ENCODE measurements at places on chromosomes 4 and X.
A peak's percentile ranks its signal among the peaks of the same experiment; 100 is the strongest.

DNA sequence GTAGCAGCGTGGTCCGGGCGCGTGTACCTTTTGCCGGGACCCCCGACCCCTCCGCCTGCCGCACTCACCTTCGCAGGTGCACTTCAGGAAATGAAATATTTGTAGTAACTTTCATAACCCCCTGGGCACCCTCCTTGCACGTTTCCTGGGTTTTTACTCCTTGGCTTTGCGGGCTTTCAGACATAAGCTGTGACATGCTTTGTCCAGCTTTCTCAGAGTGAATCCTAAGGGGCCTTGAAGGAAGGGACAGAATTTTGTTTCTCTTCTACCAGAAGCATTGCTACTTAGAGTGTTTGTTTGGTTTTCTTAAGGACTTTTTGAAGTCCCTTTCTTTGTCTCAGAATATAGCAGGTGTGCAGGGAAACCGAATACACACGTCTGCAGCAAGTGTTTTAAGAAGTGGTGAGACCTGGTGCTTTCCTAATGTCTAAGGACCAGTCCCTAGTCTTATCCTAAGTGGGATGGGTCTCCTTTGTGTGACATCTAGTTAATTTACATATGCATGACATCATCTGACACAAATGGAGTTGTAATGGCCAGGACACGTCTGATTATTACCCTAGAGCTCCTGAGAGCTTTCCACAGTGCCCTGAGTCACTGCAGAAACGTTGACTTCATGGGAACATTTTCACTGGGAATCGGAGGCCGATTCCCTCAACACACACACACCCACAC is 1.3 kb downstream of the FAM149A start:
- DNase-seq: no peak

GRCh38 chr4:75745161-75745560 is 20.8 kb downstream of the USO1 start:
- no peak for DNase-seq

- DNase-seq: peak; percentile 80
Measured at GRCh38 chrX:54357414-54358377, at the start of gene WNK3. Gene WNK3 (minus strand): TSS chrX:54358046.

DNA sequence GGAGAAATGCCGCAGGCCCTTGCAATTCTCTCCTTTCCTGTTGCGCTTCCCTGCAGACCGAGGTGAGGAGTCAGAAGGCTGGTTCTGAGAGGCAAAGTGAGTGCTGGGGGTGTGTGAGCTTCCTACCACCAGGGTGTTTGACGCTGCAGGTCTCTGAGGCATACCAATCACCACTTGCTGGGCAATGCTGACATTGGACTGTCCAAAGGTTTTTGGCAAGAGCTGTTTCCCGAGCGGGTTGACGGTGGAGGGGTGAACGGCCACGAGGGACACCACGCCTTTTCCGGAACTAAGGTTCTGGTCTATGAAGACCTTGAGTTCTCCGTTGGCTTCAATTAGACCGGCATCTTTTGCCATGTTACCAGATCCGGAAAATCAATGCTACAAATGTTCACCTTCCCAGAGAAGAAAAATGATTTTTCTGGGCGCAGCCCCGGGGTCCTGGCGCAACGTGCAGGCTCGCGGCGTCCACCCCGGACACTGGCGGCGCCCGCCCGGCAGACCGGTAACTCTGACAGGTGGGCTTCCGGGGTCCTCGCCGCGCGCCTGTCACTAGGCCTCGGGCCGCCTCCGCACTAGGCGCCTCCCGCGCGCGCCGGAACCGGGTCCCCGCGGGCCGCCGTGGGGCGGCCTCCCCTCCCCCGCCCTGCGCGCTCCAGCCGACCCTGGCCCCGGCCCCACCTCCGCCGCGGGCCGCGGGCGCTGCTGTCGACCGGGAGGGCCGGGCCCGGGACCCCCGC is 44.9 kb upstream of the FAM47C start:
- no peak for DNase-seq

GRCh38 chr4:113248320-113248719 is 198.9 kb downstream of the ANK2 start:
- no peak for DNase-seq

GRCh38 chrX:13153796-13154195 is 109.4 kb upstream of the FAM9C start:
- DNase-seq: no peak

- no peak for DNase-seq
Measured at GRCh38 chr4:101037249-101037648, 310.1 kb downstream of the PPP3CA start.

DNA sequence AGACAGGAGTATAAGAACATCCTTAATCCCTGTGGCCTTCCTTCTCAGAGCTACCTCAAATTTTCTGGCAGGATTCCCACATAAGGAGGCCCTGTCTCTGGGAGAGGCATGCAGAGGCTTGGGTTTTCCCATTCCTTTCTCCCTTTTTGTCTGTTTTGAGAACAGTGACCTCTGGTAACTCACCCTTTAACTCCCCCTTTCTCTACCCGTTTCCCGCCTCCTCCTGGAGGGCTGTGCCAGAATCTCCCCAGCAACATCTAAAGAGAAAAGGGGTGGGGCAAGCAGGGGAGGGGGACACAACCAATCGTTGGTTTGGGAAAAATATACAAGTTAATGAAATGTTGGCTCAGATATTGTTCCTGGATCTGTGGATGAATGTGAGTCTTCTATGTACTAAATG is 303.7 kb upstream of the IRS4 start:
- DNase-seq: no peak

DNA sequence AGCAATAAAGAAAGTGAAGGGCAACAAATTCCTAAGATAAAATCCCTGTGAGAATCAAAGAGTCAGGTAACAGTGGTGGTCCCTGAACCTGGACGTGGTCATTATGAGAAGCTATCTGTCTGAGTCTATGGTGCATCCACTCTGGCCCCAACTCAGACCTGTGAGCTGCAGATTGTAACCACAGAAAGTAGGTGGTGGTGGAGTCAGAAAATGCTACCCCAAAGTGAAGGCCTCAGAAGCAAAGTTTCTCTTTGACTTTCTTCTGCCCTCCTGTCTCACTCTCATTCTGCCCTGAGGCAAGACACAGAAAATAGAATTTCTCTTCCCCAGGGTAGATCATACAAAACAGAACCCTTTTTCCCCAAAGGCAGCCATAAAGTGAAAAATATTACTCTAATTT is 84.1 kb upstream of the NEIL3 start:
- DNase-seq: no peak

DNA sequence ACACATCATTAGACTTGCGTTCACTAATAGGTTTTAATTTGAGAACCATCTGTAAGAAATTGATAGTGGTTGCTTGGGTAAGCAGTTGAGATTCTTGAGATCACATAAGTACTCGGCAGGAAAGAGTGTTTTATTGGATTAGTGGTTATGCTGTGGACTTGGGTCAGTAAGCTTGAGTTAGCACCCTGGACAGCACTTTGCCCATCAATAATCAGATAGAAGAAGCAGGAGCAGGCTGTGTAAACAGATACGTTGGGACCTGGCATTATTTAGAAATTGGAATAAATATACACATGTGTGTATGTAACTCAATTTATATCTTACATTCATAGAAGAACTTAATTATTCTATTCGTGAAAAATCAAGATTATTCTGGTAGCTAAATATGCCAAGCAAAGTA is 357.5 kb upstream of the SMIM31 start:
- no peak for DNase-seq

GRCh38 chr4:61335241-61335763 is 135.2 kb downstream of the ADGRL3 start:
- no peak for DNase-seq

DNA sequence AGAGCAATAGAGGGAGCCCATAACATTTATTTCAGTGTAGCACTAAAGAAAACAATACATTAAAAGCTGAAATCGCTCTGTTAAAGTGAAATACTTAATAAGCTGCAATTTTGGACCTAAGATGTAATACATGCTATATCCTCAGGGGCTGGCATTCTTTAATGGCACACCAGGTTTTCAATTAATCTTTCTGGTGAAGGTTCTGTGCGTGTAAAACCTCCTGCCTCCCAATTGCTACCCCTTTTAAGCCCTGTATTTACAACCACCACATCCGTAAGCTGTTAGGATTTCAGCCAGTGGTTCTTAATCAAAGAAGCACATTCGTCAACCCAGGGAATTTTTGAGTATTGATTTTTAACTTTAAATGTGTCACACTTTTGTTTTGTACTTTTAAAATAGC is 7.6 kb upstream of the COMMD8 start:
- no peak for DNase-seq

DNA sequence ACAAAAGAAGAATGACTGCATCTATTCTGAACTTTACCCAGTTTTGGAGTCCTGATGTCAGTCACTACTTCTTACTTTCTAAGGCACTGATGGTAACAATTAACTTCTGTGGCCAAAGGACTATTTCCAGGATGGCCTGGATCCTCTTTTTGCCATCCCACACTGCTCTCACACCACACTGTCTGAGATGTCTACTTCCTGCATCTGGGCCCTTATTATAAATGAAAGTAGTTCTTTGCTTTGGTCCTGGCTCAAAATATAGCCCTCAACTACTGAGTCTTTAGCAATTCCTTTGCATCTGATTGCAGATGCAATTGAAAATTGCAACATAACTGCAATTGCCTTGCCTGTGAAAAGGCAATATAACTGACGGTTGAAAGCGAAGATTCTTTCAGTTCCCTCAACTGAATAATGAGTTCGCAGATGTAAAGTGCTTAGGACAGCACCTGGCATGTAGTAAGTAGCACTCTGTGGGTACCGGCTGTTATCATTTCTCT is 44.2 kb downstream of the COQ2 start:
- no peak for DNase-seq

DNA sequence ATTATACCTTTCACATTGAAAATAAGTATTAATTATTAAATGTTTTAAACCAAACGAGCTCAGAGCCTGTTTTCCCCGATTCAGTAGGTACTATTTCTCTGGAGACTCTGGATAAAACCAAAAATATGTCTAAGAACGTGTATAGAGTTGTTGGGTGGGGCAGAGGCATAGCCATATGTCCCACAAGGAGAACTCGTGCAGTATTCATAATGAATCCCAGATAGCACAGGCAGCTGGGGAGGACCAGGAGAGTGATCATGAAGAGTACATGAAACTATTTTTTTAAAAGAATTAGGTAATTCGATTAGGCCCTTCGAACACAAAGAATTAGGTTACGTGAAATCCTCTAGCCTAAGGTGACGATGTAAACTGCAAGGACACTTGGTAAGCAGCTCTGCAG is 76.1 kb downstream of the CLDN22 start:
- no peak for DNase-seq

GRCh38 chr4:113701169-113701568 is 60.4 kb downstream of the CAMK2D start:
- no peak for DNase-seq

DNA sequence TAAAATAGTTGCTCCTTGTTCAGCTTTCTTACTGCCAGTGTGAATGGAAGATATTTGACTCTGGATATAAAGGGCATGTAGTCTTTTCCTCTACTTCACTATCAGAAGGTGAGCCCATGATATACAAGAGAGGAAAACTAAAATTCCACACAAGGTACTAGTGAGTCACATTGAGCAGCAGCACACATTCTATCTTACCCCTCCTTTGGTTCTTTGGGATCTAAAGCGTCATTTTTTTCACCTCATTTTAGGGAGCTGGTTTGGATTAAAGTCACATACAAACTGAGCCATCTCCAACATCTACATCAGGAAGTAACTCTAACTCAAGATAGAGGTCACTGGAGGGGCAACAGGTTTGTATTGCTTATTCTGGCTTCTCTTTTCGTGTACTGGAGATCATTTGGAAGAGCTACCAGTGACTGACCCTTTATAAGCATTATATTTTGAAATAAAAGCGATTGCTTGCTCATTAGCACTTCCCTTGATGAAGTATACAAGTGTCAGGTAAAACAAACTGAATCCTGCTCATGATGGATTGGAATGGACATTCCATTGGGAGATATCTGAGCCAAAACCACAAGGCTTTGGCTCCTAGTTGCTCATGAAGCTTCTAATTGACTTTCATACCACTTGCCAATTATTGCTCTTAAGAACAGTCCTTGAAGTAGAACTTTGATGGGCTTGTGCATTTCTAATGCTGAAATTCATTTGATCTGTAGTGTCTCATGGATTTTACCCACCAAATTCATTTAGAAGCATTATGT is 124.1 kb downstream of the SPCS3 start:
- no peak for DNase-seq

- no peak for DNase-seq
Measured at GRCh38 chr4:26748811-26749210, 111.8 kb upstream of the STIM2 start.

- no peak for DNase-seq
Measured at GRCh38 chr4:83067058-83067639, 32.2 kb downstream of the COPS4 start.

DNA sequence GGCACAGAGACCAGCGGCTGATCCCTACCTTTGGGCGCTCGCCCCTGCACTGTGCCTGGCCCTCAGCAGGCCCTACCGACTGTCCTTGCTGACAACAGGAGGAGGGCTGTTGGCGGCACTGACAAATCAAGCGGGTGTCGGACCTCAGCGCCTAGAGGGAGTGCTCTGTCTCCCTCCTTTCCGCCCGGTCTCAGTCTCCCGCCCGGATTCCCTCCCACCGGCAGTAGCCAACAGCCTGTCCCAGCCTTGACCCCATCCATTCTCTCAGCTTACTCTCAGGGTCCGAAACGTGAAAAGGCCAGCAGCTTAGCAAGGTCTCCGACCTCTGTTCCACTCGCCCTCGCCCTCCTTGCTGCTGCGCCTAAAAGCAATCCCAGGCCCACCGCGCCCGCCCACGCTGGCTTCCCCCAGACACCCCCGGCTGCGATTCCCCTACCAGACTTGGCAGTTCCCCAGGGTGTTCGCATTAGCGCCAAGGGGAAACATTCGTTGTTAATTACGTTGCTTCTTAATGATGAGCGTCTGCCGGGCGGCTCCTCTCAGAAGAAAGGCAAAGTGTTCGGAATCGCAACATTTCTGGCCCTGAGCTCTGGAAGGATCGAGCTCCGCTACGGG is 96.2 kb downstream of the SOWAHB start:
- DNase-seq: no peak

GRCh38 chr4:167282171-167282864 is 48.0 kb upstream of the SPOCK3 start:
- no peak for DNase-seq

DNA sequence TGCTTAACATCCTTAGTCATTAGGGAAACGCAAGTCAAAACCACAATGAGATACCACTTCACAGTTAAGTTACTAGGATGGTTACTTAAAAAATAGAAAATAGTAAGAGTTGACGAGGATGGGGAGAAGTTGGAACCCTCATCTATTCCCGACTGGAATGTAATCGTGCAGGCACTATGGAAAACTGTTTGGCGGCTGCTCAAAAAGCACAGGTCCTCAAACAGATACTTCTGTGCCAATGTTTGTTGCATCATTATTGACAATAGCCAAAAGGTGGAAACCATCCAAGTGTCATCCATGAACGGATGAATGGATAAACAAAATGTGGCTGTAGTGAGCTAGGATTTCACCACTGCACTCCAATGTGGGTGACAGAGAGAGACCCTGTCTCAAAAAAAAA is 11.7 kb downstream of the CTAG1B start:
- DNase-seq: no peak

DNA sequence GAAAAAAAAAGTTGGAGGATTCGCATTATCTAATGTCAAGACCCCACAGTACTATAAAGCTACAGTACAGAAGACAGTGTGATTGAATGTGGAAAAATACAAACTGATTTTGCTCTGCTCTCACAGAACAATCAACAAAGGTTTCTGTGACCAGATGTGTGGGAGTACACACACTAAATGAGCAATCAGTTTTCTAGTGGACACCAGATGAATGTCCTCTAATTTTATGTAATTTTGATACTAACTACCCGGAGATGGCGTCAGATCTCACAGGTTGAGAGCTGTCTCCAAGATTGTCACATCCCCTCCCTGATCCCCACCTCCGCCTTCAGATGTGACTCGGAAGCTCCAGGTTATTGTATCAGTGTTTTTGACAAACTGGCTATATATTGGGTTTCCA is 81.9 kb upstream of the HUWE1 start:
- no peak for DNase-seq

All from ureter (tissue), 1 donor.